ENCODE measurements at places on chromosomes 13 and 19.
A peak's percentile ranks its signal among the peaks of the same experiment; 100 is the strongest.

- no peak for DNase-seq
Measured at GRCh38 chr13:74921326-74921725, 560.6 kb downstream of the TBC1D4 start.

- DNase-seq = peak; percentile 21
Measured at GRCh38 chr19:6381030-6381750, 5.5 kb upstream of the PSPN start.

GRCh38 chr13:59946944-59947343 is 216.8 kb downstream of the DIAPH3 start:
- no peak for DNase-seq

- no peak for DNase-seq
Measured at GRCh38 chr13:25722893-25723292, 328.9 kb downstream of the SHISA2 start.

GRCh38 chr13:36431204-36432105 is 840 bp upstream of the CCNA1 start:
- DNase-seq = peak; percentile 67

DNA sequence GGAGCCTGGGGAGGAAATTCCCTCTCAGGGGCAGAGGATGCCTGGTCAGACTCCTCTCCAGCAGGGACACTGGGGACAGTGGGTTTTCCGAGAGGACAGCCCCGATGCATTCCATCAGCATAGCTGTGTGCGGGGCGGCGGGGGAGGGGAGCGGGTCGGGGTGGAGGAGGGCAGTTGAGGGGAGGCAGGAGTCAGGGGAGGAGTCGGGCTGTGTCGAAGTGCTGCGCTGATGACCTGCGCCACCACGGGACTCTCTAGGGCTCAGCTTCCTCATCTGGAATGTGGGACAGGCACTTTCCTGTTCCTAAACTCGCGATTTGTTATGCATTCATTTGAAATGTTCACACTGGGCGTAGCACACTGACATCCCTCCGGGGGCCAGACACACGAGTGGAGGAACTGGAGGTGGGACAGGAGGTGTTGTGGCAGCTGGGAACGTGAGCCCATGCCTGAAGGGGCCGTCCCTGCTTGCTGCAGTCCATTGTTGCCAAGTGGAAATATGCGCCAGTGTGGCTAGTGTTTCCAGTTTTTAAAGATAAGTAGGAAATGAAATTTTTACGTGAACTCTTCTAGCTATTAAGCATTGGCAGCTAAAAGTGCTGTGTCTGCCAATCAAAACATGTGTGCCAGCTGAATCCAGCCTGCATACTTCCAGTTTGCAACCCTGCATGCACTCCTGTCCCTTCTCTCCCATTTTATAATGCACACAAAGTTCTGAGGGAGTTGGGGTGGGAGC is 43.3 kb downstream of the FLT1 start:
- peak; percentile 41 for DNase-seq

All from osteoblast (primary cell).